CD8-positive, alpha-beta memory T cell (primary cell): ENCODE measurements at places on chromosomes 6 and 20. TPM values are rescaled to one million over a fixed set of nuclear protein-coding genes. Genes with fewer than 3 reads are reported as not detected.
A peak's percentile ranks its signal among the peaks of the same experiment; 100 is the strongest.

CDC40 gene
- total RNA-seq = 26.5 TPM

SFT2D1 gene
- 60.9 TPM for total RNA-seq

TOP1 gene
- total RNA-seq = 103 TPM

MCHR2 gene
- total RNA-seq = not detected

ADRM1 gene
- total RNA-seq = 166 TPM

GRCh38 chr20:57661746-57662455, 41.7 kb upstream of the ZBP1 start:
- DNase-seq = no peak

- DNase-seq = no peak
Measured at GRCh38 chr6:42848700-42849099, 30.7 kb upstream of the RPL7L1 start.

DNA sequence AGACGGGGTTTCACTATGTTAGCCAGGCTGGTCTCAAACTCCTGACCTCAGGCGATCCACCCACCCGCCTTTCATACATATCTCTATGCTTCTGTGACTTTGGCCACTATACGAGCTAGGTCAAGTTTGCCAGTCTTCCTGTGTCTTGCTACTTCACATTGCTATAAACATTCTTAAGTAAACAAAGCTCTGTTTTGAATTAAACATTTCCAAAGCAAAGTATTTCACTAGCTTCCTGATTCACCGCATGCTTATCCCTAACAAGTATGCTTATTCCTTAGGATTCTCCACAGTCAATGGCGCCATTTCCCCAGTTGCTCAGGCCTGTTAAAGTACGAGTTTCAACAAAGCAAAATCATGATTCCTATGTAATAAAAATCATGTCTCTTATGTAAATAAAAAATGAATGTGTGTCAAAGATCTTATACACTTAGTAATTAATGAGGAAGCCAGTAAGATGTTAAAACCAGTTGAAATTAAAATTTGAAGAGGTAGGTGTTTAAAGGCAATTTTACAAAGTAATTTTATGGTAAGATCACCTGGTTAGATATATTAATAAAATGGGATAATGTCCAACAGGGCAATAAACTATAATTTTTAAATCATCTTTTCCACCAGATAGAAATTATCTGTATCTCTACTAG, 88.5 kb downstream of the PRKN start:
- DNase-seq = no peak

GRCh38 chr6:129785756-129786135, 75.4 kb downstream of the TMEM244 start:
- no peak for DNase-seq

- DNase-seq = no peak
Measured at GRCh38 chr6:116651916-116652315, 16.6 kb downstream of the ZUP1 start.

GRCh38 chr20:10823585-10823984, 149.8 kb upstream of the JAG1 start:
- DNase-seq = no peak

- DNase-seq = no peak
Measured at GRCh38 chr20:61678437-61678836, 387.2 kb downstream of the TAF4 start.

GRCh38 chr6:37913210-37913609, 93.7 kb downstream of the ZFAND3 start:
- no peak for DNase-seq

- DNase-seq = peak; percentile 58
Measured at GRCh38 chr6:45420083-45420908, 42.6 kb upstream of the SUPT3H start.

DNA sequence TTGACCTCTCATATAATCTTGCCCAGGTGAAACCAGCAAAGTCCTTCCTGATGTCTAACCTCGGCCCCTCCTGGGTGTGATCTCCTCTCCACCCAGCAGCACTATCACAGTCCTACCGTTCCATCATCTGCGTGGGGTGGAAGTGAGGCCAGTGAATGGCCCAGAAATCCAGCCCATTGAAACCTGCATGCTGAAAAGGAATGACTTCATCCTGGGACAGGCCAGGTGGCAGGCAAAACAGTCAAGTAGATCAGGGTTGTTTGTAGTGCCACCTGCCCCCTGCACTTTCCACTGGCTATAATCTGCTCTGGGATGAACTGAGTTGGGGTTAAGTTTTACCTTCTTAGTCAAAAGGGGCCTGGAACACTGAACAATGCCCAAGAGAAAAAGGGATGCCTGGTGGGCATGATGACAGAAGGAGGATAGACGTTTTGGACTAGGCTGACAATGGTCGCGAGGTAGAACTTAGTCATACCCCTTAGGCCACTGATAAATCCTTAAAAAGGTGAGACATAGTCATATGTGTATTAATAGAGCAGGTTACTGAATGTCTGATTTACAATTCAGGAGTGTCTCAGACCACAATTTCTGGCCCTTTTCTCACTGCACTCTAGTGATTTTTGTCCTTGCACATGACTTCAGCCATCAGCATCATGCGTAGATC, 8.1 kb upstream of the HSP90AB1 start:
- no peak for DNase-seq

DNA sequence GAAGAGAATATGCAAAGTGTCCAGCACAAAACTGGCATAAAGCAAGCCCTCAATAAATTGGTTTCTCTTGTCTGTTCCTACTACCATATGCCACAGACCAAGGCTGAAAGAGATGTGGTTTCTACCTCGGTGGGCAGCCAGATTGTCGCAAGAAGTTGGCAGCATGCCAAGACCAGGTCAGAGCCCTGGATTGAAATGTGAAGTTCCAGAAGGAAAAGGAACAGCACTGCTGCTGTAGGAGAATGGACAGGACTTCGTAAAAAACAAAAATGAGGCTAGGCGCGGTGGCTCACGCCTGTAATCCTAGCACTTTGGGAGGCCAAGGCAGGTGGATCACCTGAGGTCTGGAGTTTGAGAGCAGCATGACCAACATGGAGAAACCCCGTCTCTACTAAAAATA, 22.1 kb downstream of the MRPL14 start:
- DNase-seq = no peak

- DNase-seq = no peak
Measured at GRCh38 chr20:56634735-56635385, 5.8 kb downstream of the TFAP2C start.

DNA sequence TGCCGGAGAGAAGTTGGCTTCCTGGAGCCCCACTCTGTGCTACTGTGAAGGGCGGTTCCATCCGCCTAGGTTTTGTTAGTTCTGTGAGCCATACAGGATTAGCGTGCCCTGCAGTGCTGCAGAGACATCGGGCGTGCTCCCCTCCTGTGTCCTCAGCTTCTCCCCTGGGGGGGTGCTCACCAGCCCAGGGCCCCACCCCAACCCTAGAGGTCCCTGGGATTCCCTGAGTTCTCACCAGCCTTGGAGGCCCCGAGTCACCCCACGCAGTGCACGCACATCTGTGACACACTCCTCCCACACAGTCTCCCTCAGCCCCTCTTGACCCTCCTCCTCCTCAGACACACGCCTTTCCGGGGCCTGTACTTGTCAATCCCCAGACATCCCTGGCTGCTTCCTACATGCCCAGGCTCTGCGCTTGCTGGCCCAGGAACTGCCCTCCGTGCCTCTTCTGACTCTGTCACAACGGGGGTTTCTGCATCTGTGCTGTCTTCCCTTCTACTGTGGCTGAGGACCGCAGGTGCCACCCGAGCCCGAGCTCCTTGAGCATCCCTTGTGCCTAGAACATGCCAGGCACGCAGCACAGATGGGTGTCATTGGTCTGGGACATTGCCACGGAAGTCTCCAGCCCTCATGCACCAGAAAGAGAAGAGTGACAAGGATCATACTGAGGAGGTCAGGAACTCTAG, 123.2 kb upstream of the RPS6KA2 start:
- no peak for DNase-seq

DNA sequence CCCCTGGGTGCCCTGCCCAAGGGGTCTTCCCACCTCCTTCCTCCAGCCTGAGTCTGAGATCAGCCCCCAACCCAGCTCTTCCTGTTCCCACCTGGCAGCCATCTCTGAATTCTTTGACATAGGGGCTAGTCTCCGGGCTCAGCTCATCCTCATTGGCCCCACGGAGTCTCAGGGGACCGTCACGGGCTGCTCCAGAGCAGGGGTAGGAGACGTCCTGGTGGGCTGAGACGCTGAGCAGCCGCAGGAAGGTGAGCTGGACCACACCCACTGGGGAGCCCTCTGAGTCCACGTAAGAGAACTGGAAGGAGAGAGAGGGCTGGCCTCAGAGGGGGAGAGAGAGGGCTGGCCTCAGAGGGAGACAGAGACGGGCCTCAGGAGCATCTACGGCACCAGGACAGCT, 28.1 kb downstream of the COL11A2 start:
- no peak for DNase-seq

DNA sequence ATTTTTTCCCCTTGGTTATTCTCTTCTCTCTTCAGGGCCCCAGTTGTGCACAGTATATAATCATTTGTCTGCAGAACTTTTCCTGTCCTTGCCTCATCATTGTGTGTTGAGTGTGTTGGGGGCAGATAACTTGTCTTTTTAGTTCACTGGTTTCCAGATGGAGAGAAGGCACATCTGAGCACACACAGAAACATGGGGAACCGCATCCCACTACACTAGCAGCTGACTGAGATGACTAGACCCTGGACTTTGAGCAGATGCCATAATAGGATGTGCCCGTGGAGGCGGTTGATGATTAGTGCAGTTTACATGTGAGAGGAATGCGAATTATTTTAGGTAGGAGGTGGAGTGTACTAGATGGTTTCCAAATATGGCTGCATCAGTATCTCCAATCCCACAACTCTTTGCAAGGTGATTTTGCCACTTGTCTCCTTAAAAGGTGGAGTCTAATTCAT, 26.5 kb upstream of the SH3BGRL2 start:
- no peak for DNase-seq

- DNase-seq = no peak
Measured at GRCh38 chr20:39291301-39291700, 329.2 kb downstream of the DHX35 start.

GRCh38 chr20:57122536-57123489, 143.6 kb downstream of the BMP7 start:
- no peak for DNase-seq

DNA sequence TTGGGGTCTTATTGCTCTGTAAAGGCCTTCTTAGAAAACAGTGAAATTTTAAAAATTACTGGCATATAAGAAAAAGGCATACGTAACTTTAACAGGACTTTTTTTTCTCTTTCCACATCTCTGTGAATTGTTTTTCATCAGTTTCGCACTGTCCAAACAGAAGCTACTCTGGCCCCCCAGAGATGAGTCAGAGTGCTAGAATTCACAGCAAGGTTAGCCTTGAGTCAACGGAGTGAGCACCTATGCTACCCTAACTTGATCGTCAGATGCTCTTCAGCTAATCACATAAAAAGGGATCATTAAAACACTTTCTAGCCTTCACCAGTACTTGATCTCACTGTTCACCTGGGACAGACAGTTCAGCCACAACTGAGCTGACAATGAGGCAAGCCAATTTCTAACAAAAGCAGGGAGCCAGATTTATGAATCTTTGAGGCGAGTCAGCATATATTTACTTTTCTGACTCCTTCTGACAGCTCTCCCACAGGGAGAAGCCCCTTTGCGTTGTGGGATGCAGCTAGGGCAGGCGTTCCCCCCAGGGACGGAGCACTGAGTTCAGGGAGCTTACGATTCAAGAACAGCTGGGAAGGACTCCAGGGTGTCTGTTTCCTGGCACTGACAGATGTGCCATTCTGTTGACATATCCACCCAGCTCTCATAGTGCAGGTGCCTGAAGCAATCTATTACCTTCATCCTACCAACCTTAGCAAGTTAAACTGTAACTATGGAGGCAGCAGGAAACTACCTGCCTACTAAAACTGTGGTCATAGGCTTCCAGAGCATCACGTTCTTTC, 46.4 kb upstream of the SPDEF start:
- DNase-seq = no peak

DNA sequence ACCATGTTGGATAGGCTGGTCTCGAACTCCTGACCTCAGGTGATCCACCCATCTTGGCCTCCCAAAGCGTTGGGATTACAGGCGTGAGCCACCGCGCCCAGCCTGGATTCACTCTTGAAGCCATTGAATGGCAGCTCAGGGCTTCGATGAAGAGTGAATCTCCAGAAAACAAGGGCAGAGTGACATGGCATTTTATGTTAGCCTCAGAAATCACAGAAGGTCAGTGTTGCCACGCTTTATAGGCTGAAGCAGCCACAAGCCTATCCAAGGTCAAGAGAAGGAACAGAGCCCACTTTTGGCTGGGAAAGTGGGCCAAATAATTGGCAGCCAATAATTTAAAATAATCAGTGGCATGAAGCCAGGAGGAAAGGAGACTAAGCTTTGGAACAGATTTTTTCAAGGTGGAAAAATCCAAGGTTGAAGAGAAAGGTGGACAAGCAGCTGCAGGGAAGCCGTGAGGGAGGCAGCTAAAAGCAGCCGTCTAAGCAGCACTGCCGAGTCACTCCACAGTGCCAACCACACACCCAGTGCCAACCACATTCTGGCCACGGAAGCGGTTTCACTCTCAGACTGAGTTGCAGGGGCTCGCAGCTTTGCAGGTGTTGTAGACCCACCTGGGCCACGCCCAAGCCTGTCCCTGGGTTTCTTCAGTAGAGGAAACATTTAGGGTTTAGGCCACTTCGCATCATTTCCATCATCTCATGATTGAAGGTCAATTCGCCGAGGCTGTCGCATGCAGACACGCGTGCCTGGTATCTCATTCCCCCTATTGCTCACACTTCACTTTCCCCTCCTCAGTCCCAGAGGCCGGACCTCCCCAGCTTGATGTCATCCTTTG, 17.4 kb upstream of the AVP start:
- DNase-seq = peak; percentile 32
